Aorta (tissue), 5 donors: ENCODE measurements at places on chromosomes 5 and 9. TPM values are rescaled to one million over a fixed set of nuclear protein-coding genes. Genes with fewer than 3 reads are reported as not detected.

GRCh38 chr9:33903157-33903780 lies 86.3 kb downstream of the UBE2R2 start:
- H3K27me3 ChIP-seq: no peaks in the 10 kb centered on the region
- H3K36me3 ChIP-seq: no peaks in the 10 kb centered on the region
- H3K27ac ChIP-seq: no peak overlapping the region
- DNase-seq: no peak

DNA sequence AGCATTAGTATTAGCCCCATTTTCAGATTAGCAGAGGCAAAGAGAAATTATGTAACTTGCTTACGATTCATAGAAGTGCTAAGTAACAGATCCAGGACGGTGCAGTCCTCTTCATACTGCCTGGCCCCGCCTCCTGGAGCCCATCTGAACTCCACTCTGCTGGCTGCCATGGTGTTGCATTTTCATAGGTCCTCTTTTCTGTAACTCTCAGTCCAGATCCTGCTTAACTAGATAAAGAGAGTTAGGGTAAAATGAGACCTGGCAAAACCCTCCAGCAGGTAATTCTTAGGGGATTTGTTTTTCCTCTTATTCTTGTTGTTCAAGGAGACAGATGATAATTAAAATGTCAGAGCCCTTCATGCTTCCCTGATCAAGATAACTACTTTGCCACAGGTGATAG lies 135.1 kb upstream of the EFNA5 start:
- DNase-seq: no peak
- H3K27me3 ChIP-seq: no peaks in the 10 kb centered on the region
- H3K27ac ChIP-seq: no peak overlapping the region
- no peaks in the 10 kb centered on the region for H3K4me1 ChIP-seq
- no peak overlapping the region for H3K4me3 ChIP-seq

INSL6 gene
- not detected for total RNA-seq

FAXDC2 gene
- 36.3 TPM for total RNA-seq

PKD2L2 gene
- total RNA-seq: not detected
